ENCODE measurements at places on chromosomes 5 and 9.

- no peak for DNase-seq
These were observed 7.9 kb downstream of the ISL1 start for GRCh38 chr5:51391175-51391574.

DNA sequence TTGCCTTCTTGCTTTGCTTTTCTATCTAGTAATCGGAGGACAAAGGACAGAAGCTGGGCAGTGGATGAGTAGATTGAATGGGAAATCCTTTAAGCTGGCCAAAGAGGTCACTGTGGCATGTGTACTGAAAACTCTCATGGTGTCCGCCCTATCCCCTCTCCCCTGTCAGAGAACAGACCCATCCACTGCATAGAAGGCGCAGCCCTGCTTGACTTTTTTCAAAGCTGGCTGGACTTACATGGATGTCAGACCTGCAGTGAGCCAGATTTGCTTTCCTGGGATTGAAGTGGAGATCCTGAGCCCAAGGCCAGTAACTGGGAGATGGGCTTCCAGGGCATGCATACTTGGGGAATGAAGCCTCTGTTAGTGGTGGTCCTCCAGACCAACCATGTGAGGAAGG is 329.5 kb downstream of the TRPM3 start:
- DNase-seq = no peak

DNA sequence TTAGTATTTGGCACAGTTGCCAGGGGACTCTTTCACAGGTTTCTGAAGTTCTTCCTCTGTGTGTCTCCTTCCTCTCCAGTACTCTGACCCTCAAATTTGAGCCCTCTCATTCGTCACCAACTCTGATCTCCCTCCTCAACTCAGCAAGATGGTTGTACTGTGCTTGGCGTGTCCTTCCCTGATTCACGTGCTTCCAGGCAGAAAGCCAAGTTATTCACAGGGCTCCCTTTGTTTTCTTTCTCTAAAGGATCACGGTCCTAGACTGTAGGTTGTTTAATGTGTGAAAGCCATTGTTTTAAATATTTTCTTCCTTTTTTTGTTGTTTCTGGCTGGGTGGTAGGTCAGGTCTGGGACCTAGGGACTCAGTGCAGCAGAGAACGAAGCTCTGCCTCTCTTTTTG is 142.9 kb downstream of the DMAC1 start:
- DNase-seq = no peak

DNA sequence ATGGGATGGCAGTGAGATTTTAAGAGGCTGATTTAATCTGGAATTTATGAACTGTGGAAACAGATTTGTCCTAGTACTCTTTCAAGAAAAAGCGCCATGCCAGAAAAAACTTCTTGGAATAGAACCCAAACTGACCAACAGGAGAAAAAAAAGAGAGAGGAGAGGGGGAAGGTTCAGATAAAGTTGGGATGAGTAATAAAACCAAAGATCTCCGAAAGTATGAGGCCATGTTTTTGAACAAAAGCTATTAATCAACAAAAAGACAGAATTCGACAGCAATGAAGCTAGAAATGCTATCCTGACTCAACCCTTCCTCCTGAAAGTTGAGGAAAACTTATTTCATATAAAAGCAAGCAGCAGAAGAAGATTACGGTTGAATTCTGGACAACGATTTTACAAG is 135.5 kb downstream of the CEMIP2 start:
- no peak for DNase-seq

GRCh38 chr5:157820593-157821252 is 38.2 kb downstream of the CLINT1 start:
- peak; percentile 10 for DNase-seq

DNA sequence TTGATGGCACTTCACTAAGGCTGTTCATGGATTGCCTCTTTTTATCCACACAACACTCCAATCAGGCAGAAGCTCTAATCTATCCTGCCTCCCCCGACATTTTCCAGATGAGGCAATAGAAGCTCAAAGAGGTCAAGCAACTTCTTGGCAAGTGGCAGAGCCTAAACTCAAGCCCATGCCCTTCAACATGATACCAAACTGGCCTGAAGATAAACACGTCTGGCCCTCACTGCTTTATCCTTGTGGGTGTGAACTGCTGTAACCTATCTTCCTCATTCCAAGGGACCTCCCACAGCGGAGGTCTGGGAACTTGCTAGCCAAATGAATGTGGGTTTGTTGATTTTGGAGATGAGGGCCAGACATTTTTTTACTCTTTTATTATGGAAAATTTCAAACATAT is 9.5 kb downstream of the SLC35A4 start:
- DNase-seq = no peak

DNA sequence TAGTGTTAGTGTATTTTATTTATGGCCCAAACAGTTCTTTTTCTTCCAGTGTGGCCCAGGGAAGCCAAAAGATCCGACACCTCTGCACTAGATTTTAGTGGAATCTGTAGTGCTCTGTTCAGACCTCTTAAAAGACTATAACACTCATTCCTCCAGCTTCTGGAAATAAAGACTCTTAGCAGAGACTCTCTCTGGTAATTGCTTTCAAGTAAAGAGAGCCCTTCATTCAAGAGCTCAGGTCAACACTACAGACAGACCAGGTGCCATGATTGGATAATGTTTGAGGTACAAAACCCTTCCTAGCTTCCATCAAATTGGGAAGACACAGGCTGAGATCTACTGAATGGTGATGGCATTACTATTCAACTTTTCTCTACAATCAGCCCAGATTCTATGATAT is 255.8 kb downstream of the PRDM9 start:
- DNase-seq = no peak

- DNase-seq = no peak
These were observed 135.4 kb downstream of the WDR41 start for GRCh38 chr5:77356740-77357139.

- DNase-seq = no peak
These were observed 30.3 kb upstream of the RFK start for GRCh38 chr9:76424491-76424890.

GRCh38 chr9:92402826-92403745 is 1.3 kb downstream of the OGN start:
- no peak for DNase-seq

DNA sequence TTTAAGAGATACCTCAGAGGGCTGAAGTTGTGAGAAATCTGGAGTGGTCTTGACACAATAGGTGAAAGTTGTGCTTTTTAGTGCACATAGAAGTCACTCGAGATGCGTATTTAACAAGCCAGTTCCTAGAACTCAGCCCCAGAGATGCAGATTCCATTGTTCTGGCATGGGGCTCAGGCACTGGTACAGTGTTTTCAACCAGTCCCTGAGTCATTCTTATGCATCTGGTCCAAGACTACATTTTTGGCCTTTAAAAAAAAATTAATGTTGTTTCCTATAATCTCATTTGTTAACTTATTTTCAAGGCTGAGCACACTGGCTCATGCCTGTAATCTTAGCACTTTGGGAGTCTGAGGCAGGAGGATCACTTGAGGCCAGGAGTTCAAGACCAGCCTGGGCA is 29.6 kb downstream of the PTTG1 start:
- no peak for DNase-seq

DNA sequence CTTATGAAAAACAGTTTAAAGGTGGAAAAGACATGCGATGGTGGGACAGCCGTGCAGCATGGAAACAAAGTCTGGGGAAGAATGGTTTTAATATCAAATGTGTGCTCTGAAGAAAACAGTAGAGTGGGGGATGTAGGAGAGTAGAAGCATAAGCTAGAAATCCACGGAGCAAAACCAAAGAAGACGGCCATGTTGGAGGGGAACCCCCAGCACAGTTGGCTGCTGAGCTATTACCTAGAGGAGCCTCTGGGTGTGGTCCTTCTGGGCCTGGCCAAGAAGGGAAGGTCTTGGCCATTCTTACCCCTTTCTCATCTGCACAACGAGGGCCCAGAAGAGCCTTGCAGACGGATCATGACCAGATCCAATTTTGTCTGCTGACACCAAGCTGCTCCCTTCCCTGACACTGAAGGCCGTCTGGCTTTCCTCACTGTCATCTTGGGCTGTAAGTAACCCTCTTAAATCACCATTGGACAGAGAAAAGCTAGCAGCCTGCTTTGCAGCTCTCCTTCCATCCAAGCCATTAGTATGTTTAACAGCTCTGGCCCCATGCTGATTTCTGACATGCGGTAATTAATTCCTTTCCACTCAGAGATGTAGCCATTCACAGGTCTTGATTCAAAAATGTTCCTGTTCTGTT is 189.5 kb downstream of the SEC61B start:
- no peak for DNase-seq

DNA sequence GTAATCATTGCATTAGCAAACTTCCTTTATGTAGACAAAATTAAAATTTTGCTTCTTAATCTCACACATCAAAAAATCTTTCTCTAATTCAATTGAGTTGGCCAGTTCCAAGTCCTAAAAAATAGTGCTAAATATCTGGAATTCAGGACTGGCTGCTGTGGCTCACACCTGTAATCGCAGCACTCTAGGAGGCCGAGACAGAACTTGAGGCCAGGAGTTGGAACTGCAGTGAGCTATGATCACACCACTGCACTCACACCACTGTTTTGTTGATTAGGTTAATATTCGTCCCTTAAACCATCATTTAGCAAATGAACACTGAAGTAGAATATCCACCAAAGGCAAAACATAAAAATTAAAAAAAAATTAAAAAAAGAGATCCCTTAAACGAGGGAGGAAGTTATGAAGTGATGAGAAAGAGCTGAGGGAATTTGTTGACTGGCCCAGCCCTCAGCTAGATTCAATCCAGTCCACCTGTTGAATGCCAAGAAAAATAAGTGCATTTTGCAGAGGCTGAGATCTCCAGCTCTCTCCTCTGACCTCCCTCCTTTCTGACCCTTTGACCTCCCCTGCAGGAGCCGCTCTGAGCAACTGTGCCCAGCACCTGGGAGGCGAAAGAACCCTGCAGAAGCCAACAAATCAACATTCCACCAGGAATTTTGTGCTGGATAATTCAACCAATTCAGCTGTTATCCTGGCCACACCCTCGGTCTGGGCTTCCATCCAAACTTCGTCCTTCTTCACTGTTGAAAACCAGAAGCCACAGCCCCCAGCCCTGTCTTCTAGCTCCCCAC is 96.8 kb downstream of the OR2K2 start:
- DNase-seq = no peak

- no peak for DNase-seq
These were observed 296.8 kb downstream of the EBF1 start for GRCh38 chr5:158802941-158803341.

DNA sequence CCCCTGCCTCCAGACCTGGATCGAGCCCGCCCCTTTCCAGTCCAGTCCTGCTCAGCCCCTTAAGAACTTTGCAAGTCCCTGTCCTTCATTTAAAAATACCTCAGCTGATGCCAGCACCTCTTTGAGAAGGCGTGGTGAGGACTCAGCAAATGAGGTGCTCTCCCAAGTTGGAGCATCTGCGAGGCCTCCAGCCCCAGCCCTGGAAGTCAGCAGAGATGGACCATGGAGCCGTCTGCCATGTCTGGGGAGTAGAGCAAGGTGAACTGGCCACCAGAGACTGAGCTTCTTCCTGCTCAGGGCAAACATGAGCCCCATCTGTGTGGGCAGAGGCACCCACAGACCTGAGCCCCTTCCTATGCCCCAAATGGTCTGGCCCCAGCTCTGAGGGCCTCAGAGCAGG is 71.5 kb downstream of the UBE2QL1 start:
- no peak for DNase-seq

DNA sequence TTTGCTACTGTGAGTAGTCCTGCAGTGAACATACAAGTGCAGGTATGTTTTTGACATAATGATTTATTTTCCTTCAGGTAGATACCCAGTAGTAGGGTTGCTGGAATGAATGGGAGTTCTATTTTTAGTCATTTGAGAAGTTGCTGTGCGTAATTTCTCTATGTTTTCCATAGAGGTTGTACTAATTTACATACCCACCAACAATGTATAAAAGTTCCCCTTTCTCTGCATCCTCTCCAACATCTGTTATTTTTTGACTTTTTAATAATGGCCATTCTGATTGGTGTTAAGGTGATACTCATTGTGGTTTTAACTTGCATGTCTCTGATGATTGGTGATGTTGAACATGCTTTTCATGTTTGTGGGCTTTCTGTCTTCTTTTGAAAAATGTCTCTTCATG is 64.7 kb upstream of the CTSL start:
- no peak for DNase-seq

DNA sequence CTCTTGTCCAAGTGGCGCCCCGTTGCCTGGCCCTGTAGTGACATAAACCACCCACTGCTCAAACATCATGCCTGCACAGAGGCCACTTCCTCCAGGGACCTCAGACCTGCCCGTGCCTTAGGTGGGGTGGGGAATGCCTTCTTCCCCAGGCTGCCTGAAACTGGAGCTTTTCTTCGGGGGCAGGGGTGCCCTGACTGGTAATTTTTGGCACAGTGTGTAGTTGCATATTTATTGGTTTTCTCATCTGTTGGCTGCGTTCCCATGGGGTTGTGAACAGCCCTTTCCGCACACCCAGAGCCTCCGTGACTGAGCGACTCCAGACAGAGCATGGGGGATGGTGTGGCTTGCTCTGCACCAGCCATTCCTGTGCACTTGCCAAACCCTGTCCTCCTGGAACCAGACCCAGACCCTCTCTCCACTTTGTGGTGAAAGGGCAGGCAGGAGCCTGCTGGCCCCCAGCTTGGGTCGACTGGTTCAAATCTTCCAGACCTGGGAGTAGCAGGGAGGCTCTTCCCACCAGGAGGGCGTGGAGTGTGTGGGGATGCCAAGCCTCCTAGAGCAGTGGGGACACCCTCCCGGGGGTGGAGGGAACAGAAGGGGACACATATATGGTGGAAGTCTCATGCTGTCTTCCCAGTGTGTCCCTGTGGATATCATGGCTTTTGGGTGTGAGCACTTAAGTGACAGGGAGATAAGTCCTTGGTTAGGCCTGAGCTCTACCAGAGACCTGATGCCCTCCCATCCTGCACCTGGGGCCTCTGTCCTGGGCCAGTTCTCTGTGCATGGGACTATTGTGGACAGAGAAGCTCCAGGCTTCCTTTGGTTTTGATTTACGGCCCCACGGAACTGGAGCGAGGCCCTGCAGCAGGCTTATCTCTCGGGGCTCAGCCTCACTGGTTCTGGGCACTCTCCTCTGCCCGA is 39.6 kb downstream of the WNK2 start:
- DNase-seq = no peak

DNA sequence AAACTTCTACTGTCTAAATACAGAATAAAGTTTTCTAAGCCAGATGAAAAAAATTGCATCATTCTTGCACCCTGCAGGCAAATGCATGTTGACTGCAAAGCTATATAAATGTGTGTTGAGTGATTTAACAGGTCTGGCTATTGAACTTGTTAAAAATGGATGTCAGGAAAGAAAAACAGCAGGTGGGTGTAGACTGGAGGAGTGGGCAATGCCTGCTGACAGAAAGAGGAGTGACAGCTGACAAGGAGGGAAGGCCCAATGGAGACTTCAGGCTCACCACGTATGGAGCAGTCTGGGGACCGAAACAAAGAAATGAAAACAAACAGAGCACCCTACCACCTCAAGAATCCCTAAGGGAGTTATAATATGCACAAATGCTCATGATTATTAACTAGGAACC is 127.8 kb downstream of the GRIA1 start:
- DNase-seq = no peak

- peak; percentile 82 for DNase-seq
These were observed 80.1 kb downstream of the F2RL2 start for GRCh38 chr5:76542887-76543690.

- peak; percentile 32 for DNase-seq
These were observed 11.6 kb upstream of the ITGA1 start for GRCh38 chr5:52776116-52776515.

Data from central memory CD4-positive, alpha-beta T cell (primary cell).